ENCODE measurements at places on chromosomes 7 and 10.

- DNase-seq: no peak
Observed at GRCh38 chr7:32075612-32076011, 5.4 kb upstream of the PDE1C start.

DNA sequence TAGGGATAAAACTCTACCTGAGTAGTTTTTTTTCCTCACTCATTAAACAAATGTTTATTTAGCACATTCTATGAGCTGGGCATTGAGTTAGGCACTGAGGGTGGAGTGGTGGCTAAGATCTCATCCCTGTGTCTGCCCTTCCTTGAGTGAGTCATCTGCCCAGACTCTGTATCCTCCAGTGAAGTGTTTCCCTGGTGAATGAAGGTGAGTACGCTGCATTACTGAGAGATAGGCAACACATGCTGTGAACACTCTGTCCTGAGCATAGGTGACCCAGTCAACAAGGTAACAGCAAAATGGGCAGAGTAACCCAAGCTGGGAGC, 5.8 kb downstream of the PITX3 start:
- no peak for DNase-seq

DNA sequence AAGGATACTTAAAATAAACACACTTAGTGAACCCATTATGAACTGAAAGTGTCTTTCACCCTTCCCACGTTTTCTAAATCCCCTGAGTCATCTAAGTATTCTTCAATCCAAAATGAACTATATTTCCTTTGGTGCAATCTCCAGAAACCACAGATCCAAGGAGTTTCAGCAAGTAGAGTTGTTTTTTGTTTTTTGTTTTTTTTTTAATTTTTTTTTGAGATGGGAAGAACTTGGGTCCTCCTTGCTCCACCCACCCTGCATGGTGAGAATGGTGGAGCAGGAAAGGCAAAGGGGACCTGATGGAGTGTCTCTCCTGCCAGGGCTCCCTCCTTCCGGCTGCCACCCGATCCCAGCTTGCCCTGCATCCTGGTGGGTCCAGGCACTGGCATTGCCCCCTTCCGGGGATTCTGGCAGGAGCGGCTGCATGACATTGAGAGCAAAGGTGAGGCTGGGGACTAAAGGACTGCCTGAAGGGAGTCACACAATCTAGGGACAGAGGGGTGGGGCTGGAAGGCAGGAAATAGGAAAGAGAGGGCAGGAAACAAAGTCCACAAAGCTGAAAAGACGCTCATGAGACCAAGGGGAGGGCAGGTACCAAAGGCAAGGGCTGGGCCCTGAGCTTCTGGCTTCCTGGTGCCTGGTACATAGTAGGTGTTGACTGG, 12.1 kb downstream of the ATG9B start:
- no peak for DNase-seq

- DNase-seq: no peak
Observed at GRCh38 chr10:34585422-34586112, 229.5 kb downstream of the PARD3 start.

DNA sequence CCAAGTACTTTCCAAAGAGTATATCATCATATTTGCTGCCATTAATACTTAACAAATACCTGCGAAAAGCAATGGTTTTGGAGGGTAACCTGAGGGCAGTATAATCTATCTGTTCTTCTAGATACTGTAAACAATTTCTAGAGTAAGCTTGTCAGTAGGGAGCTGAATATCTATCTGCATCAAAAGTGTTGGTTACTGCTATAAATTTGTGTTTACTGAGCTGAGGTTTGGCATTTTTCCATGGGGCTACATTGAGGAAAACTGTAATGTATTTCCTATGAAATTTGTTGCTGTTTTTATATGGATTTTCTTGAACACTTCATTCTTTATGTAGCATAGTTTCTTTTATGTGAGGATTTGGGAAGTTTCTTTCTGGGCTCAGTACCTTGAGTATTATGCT, 913.4 kb downstream of the CNTNAP2 start:
- no peak for DNase-seq

GRCh38 chr7:45699015-45699309, 124.8 kb downstream of the ADCY1 start:
- DNase-seq: no peak

- no peak for DNase-seq
Observed at GRCh38 chr10:5620223-5620721, 46.1 kb downstream of the ASB13 start.

DNA sequence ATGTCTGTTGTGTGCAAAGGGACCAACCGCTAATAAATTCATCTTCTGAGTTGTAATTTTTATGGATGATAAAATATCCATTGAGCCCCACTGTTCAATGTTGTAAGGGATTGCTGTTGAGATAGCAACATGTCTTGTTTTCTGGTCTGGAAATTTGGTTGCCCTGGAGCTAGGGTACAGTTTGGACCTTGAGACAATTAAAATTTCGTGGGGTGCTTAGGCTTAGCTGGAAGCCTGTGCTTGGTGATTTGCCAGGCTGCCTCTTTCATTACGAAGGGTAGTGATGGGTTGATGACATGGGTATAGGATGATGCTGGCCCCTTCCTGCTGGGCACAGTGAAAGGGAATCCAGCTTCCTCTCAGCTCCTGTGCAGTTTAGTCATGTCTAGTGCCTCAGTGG, 43.6 kb downstream of the PLCE1 start:
- no peak for DNase-seq

DNA sequence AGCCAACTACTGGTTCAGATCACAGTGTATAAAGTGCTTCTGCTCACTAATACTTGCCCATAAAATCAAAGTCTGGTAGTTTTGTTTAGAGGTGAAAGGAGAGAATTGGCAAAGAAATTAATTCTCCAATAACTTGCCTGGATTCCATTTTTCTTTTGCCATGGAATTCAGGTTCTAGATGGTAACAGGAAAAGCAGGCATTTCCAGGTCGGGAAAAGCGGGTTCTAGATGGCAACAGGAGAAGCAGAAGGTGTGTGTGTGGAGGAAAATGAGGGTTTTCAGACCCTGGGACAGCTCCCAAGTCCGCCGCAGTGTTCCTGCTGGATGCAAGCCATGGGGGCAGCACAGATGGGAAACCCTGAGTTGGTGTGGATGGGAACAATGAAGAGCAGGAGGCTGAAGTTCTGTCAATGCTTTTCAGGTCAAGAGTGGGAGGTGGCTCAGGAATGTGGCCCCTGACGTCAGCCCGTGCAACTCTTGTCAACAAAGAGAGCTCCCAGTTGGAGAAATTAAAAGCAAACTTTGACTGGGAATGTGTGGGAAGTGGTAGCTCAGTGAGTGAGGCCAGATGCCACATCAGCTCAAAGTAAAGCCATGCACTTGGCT, 696.7 kb downstream of the LRMDA start:
- no peak for DNase-seq

DNA sequence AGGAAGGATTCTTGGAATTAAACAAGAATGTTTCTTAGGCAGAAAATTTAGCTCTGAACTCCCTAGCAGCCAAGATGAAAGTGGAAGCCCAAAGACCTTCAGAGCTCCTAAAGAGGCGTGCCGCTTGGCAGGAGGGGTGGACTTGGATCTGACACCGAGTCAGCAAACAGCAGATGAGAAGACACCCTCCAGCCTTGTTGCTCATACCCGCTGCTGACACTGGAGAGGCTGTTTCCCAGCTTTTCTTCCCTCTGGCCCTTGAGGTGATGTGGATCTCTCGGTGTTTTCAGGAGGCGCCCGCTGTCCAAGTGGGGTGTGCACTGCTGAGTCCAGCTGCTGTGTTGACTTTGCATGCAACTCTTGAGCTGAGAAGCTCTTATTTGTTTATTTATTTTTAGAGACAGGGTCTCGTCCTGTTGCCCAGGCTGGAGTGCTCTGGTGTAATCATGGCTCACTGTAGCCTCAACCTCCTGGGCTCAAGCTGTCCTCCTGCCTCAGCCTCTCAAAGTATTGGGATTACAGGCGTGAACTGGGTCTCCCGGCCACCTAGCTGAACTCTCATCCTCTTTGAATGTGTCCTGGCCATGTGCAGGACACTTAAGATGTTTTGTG, 21.5 kb downstream of the SLC18A2 start:
- no peak for DNase-seq

GRCh38 chr10:118167056-118167700, 120.4 kb upstream of the RAB11FIP2 start:
- DNase-seq: no peak

DNA sequence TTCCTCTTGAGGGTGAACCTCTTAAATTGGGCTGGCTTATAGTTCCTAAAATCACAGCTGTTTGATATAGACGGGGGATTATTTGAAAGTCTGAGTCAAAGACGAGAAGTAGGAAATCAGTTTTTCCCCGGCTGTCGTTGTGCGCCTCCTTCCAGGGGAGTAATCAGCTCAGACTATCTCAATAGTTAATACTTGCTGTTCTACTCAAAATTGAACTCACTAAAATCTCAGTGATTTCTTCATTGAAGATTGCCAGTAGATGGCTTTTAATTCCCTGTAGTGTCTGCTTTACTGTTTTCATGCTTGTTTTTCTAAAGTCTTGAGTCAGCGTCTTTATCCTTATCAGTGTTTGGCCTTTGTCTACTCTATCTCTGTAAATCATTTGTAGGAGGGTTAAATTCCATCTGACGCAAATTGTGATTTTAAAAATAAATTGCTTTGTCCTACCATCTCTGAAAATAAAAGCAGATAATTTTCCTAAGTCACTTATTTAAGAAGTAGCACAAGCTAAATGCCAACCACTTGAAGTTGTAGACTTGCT, 47.3 kb downstream of the CNNM2 start:
- DNase-seq: no peak

DNA sequence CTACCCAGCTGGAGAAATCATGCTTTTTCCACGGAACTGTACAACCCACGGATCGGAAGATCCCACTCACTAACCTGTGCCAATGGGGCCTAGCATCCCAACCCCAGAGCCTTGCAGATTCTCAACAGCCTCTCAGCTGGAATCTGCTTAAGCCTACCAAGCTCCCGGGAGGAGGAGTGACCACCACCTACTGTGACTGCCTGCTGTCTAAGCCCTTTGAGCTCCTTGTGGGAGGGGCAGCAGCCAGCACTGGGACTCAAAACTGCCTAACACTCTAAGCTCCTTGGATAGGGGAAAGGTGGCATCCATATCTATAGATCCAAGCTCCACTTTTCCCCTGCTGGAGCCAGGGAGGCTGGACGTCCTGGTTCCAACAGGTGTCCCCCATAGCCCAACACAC, 254.4 kb upstream of the CNTNAP2 start:
- no peak for DNase-seq

DNA sequence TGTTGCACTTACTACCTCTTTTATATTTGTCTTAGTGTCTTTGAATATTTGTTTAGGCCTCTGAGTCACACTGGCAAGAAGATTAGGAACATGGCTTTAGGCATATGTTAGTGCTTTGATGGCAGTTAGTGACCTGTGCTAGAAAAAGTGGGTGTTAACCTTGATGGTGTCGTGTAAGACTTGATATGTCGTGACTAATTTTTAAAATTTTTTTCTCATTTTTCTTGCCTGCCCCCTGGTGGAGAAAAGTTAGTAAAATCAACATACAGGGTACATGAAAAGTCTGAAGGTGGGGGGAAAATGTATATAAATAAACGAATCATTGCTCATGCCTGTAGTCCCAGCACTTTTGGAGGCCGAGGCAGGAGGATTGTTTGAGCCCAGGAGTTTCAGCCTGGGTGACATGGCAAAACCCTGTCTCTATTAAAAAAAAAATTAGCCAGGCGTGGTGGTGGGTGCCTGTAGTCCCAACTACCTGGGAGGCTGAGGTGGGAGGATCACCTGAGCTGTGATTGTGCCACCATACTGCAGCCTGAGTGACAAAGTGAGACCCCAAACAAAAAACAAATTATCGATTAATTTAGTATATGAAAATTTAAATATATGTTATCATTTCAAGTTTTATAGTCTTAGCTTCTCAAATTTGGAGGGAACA, 44.6 kb downstream of the TAX1BP1 start:
- DNase-seq: no peak

DNA sequence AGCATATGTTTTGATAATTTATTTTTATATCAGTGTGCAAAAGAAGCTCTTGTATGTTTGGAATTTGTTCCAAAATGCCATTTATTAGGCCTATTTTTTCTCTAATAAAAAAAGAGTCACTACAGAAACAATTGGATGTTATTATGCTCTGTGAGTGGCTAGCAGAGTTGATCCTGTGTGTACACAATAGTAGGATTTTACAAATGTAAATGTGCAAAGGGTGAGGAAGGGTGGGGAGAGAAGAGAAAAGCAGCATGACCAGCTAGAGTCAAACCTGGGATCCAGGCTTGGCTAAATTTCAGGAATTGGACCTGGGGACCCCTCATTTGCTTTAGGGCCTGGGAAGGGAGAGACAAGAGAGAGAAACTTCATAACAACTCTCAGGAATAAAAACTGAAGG, 32.5 kb downstream of the SEMA3A start:
- DNase-seq: no peak

- no peak for DNase-seq
Observed at GRCh38 chr10:6929148-6929830, 349.2 kb upstream of the PRKCQ start.

GRCh38 chr10:81248886-81249285, 626.1 kb upstream of the NRG3 start:
- no peak for DNase-seq

DNA sequence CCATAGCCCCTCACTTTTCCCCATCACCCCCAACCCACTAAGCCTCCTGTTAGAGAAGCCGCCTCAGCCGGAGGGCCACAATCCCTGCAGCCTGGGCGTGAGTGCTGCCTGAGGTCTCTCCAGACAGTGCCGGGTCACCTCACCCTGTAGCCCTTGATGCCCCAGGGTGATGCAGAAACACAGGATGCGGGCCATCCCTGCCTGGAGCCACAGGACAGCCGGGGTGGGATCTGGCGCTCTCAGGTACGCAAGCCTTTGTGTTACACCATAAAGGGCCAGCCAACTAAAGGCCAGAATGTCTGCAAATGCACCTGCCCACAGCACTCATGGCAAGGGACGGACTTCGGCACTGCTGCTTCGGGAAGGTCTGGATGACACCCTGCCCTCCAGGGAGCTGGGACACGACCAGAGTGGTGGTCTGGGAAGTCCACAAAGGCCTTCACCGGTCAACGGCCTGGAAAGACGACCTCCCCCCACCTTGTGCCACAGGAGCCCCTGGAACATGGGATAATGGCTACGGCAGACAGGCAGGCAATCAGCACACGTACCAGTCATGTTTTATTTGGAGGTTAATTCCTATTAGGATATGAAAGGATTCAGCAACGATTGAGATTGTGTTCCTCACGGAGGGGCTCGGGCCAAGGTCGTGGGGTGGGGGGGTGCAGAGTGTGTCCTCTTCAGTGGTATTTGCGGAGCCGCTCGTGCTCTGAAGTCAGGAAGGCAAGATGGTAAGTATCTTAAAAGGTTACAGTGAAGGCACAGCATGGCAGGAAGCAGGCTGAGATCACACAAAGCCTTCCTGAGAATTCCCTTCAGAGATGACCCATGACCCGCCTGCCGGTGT, 8.1 kb downstream of the ATP5MF start:
- no peak for DNase-seq

GRCh38 chr7:47401611-47402570, 180.0 kb downstream of the TNS3 start:
- no peak for DNase-seq

GRCh38 chr7:73565675-73566340, 8.3 kb upstream of the BCL7B start:
- no peak for DNase-seq

- DNase-seq: no peak
Observed at GRCh38 chr7:118243695-118244094, 19.2 kb downstream of the ANKRD7 start.

- DNase-seq: no peak
Observed at GRCh38 chr10:124886195-124886594, 55.7 kb upstream of the ZRANB1 start.

- DNase-seq: no peak
Observed at GRCh38 chr10:30437031-30437841, 3.3 kb downstream of the MAP3K8 start.

GRCh38 chr7:123660514-123661354, 5.1 kb downstream of the LMOD2 start:
- no peak for DNase-seq

GRCh38 chr10:36053271-36053670, 411.2 kb upstream of the FZD8 start:
- DNase-seq: no peak

All from stimulated activated CD4-positive, alpha-beta T cell treated with anti-CD3 and anti-CD28 coated beads, Interleukin-15, amount 100 ng/mL, for 1 hour (primary cell).